ENCODE measurements at places on chromosomes 7 and 10.
A peak's percentile ranks its signal among the peaks of the same experiment; 100 is the strongest.

- DNase-seq = peak; percentile 28
Measured at GRCh38 chr10:120824881-120825309, 26.3 kb upstream of the WDR11 start.

DNA sequence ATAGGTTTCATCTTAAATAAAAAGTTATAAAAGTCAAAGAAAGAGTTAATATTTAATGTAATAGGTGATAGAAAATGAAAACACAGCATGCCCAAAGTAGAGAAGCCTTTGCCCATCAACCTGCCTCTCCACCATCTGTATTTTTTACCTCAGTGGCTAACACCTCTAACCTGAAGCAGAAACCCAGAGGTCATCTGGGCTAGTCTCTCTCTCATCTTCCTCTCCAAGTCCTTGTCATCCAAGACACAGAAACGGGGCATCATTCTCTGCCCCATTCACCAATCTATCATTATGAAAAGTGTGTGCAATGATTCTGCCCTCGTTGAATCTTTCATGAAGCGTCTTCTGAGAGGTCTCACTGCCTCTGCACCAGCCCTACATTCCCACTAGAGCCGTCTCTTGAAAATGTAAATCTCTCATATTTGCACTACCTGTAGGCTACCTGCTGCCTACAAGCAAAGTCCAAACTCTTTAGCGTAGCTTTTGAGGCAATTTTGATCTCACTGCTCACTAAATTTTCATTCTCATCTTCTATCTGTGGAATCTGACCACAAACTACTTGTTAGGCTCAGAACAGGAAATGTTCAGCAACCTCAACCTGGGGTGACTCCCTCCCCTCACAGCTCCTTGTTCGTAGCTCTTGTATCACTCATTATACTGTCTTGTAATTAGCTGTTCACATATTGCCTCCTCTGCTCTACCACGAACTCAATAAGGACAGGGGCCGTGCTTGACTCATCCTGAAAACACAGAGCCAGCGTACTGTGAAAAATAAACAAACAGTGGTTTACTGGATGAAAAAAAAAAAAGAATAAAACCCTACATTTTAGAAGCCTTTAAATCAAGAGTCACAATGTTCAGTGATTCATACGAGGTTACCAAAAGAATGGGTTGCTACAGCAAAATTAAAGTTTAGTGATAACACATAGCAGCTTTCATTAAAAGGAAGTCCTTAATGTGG is 83.1 kb downstream of the CTNNA3 start:
- DNase-seq = no peak

GRCh38 chr10:97538411-97538810 is 34.2 kb upstream of the ANKRD2 start:
- DNase-seq = no peak

GRCh38 chr7:156096771-156097538 is 284.7 kb upstream of the SHH start:
- no peak for DNase-seq

GRCh38 chr10:49627038-49627437 is 13.2 kb downstream of the CHAT start:
- DNase-seq = no peak

- DNase-seq = no peak
Measured at GRCh38 chr10:34775044-34775637, 40.0 kb downstream of the PARD3 start.

DNA sequence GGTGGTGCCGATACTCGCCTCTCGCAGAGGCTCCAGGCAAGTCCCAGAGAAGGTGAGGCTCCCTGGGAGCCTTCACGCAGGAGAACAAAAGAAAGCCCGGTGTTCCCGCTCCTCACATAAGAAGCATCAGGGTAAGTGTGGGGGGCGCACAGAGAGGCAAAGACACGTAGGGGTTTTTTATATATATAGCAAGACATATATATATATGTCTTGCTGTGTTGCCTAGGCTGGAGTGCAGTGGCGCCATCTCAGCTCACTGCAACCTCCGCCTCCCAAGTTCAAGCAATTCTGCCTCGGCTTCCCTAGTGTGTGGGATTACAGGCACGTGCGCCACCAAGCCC is 61.3 kb downstream of the PDIA4 start:
- DNase-seq = no peak

GRCh38 chr10:33643042-33643441 is 308.6 kb upstream of the NRP1 start:
- DNase-seq = no peak

DNA sequence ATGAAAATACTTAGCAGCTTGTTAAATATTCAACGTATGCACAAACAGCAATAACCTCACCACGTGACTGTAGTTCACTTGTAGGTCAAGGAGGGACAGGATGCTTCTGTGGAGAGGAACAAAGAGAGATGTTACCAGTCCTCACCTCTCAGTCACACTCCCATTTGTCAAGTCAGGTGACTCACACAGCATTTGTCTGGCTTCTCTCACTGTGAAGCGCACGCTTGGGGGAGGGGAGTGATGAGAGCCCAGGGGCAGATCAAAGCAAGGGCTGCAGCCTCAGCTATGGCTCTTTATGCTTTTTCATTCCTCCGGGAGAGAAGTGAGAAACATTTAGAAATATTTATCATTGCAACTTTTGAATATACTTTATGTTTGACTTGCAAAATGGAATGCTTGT is 2.9 kb upstream of the RBM20 start:
- DNase-seq = no peak

GRCh38 chr10:101601541-101601940 is 13.4 kb downstream of the DPCD start:
- no peak for DNase-seq

GRCh38 chr7:13104128-13104527 is 416.7 kb downstream of the ARL4A start:
- no peak for DNase-seq

DNA sequence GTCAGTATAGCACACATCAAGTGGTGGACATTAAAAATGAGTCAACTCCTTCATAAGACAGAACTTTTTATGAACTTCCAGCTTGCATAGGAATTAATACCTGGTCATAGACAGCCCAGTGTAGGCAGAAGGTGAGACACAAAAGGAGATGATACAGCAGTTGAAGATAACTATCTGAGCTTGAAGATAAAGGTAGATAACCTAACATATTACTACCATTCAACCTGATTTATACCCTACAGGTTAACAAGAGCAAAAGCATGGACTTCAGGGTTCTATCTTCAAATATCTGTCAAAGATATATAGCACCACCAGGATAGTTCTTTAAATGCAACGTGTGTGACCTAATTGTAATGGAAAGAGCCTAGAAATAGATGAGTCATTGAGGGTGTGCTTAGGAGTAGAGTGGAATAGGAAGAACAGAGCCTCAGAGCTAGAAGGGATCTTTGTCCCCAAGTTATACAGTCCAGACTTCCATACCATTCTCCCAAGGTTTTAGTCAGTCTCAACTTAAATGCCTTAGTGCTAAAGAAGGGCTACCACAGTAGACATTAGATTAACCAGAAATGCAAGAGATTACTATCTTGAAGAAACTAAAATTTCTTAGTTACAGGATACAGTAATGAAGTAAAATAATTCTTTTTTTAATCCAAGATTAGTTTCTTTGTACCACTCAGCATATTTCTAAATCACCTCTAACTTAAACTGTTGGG is 9.2 kb downstream of the ZNF800 start:
- DNase-seq = no peak

DNA sequence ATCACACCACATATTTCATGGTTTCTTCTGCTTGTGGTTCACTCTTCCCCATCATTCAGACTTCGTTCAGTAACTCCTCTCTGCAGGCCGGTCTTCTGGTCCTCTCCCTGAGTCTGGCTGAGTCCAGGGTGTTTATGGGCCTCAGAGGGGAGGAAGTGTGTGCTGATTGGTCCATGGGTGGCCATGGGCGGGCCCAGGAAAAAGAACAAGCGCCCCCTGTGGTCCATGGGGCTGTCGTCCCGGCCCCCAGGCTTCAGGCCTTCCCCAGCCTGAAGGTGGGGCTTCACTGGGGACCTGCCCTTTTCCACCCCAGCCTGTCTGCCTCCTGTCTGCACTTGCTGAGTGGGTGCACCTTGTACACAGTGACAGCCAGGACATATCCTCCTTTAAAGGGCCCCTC is 123.7 kb downstream of the VIPR2 start:
- DNase-seq = no peak

GRCh38 chr7:125814100-125814499 is 884.5 kb upstream of the POT1 start:
- no peak for DNase-seq

DNA sequence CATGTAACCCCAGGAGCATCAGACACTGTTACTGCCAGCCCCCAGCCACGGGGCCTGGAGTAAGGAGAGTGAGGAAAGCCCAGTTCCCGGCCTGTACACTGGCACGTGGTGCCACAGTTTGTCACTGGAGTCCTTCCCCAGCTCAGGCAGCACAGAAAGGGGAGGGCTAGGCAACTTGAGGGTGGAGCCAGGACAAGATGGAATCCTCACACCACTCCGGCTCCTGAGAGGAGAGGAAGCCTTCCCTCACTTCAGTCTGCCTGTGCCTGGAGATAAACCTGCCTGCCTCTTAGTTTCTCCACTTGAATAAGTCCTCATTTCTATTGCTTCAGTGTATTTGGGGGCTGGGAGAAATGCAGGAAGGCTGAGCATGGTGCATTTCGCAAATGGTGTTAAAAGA is 176.0 kb downstream of the KIAA1217 start:
- no peak for DNase-seq

DNA sequence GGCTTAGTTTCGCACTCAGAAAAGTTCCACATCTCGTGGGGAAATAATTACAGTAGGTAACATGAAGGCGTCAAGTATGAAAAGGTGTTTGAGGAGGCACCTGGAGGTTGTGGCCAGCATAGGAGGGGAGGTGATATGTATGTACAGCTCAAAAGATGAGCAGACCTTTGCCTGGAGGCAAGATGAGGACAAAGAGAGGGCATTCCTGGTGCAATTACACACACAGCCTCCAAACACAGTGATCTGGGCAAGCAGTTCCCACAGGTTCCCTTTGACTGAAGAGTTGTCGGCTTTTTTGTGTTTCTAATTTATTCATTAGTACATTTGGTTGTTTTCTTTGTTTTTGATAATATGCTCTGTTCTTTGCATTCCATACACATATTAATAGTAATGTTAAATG is 46.9 kb downstream of the CDK14 start:
- no peak for DNase-seq

- peak; percentile 77 for DNase-seq
Measured at GRCh38 chr7:100563809-100564400, 9.8 kb downstream of the SAP25 start.

- DNase-seq = no peak
Measured at GRCh38 chr10:132430861-132431271, 33.9 kb downstream of the PWWP2B start.

GRCh38 chr7:42935861-42936260 is 3.7 kb downstream of the MRPL32 start:
- no peak for DNase-seq

- DNase-seq = no peak
Measured at GRCh38 chr7:101973130-101973529, 155.7 kb downstream of the CUX1 start.

DNA sequence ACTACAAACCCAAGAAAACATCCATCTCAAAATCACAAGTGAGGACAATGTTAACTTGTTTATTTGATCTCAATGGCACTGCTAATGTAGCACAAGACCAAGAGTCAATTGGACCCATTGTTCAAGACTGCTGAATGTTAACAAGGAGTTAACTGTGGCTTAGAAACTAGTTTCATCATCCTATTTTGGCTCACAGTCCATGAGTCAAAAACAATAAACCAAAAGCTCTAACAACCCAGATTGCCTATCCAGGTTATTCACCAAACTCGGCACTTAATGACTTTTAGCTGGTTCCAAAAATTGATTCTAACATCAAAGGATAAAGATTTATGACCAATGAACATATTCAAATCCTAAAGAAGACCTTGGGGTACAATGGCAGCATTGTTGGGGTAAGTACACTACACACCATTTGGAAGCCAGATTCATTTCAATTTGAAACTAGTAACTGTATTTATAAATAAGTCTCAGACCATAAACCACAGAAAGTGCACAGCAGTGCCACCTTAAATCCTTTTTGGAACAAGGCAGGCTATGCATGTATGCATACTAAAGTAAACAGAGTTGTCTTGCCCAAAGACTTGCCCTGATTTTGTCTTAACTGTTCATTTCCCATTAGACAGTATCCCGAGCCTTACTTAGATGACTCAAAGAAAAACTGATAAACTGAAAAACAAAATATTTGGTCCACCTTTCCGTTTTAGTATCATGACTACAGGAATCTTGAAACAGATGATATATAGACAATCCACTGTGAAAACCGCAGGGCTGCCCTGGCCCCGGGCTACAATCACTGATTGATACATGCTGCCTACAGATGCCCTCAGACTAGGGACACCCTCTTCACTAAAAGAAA is 84.5 kb downstream of the SRPK2 start:
- peak; percentile 86 for DNase-seq

DNA sequence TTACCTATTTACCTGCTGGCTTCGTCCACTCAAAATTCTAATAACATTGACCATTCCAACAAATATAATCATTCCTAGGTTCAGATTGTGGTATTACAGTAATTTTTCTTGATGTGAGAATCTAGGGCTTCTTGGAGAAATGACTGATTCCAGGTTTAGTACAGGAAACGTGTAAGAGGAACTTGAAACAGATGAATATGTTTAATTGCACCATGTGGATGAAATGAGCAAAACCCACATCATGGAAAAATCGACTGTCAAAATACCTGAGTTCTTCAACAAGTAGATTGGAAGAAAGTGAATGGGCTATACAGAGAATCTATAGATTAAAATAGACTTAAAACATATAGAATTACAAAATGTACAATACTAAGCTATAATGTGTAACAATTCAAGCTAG is 24.9 kb upstream of the OR9A4 start:
- no peak for DNase-seq

DNA sequence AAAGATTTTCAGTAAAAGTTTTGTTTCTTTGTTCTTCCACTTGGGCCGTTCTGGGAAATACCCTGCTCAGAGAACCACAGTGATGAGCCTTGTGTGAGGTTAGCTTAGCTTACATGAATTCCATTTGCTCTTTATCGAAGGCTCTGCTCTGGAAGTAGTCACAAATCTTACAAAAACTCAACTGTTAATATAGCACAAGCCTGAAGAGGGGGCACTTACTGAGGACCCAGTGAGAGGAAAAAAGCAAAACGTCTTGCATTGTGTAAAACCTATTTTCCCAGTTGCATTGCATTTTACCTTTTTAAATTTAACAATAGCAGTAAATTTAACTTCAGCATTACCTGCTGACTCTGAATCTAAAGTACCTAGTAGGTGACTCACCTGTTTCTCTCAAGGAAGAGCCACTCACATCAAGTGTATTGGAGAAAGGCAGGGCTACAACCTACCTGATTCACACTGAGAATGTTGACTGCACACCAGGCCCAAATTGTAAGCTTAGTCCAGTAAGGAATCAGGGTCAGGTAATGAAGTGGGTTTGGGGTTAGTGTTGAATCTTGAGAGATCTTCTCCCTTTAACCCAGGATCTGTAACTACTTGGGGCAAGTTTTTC is 42.3 kb downstream of the PPP1R17 start:
- no peak for DNase-seq

GRCh38 chr10:89414879-89415821 is 782 bp downstream of the IFIT5 start:
- peak; percentile 68 for DNase-seq

- DNase-seq = no peak
Measured at GRCh38 chr7:40808378-40808942, 673.7 kb downstream of the SUGCT start.

GRCh38 chr10:14459665-14460064 is 128.9 kb upstream of the FRMD4A start:
- DNase-seq = no peak
